Retina (tissue), 1 donor: ENCODE measurements at places on chromosomes 11 and 22.

DNA sequence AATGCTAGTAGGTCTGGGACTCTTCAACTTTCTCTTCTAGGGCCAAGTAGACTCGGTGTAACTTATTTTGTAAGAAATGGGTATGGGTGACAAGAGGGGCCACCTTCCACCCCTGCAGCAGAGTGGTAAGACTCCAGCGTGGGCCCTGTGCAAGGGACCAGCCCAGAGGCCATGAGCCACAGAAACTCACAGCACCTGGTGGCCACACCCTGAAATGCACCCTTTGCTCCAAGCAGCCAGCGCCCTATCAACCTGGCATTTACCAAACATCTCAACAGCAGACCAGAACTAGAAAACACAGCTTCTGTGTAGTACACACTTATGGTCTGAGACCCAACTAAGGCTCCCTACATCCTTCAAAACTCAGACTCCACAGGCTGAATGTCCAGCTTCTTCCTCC, 5.7 kb downstream of the CDCA5 start:
- DNase-seq: no peak

- no peak for DNase-seq
Observed at GRCh38 chr11:73168925-73169579, 26.9 kb upstream of the FCHSD2 start.

DNA sequence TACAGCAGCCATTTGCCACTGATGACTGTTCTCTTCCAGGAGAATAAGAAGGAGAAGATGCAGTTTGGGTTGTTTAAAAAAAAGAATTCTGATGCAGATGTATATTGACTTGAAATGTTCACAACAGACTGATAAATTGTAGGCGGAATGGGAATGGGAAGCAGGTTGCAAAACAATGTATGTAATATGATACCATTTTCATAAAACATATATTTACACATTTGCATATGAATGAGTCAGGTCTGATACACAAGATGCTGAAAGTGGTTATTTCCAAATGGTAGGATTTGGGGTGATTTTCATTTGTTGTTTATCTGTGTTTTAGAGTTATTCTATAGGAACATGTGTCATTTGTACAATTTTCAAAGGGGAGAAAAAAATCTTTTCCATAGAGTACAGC, 9.0 kb upstream of the RCN1 start:
- DNase-seq: no peak

DNA sequence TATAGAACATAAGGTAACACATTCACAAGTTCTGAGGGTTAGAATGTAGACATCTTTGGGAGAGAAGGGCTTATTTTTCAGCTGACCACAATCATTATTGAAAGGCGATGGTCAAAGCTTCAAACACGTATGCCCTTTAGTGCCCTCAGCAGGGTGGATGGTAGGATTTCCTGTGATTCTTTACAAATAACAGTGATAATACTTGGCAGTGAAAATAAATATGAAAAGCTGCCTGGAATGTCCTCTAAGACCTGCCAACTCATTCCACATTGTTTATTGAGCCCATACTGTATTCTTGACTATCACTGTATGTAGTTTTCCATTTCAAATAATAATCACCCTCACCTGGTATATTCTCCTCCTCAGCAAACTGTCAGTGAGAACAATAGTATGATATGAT, 13.7 kb upstream of the MPEG1 start:
- no peak for DNase-seq

GRCh38 chr11:35388061-35388460, 31.3 kb downstream of the SLC1A2 start:
- DNase-seq: no peak

DNA sequence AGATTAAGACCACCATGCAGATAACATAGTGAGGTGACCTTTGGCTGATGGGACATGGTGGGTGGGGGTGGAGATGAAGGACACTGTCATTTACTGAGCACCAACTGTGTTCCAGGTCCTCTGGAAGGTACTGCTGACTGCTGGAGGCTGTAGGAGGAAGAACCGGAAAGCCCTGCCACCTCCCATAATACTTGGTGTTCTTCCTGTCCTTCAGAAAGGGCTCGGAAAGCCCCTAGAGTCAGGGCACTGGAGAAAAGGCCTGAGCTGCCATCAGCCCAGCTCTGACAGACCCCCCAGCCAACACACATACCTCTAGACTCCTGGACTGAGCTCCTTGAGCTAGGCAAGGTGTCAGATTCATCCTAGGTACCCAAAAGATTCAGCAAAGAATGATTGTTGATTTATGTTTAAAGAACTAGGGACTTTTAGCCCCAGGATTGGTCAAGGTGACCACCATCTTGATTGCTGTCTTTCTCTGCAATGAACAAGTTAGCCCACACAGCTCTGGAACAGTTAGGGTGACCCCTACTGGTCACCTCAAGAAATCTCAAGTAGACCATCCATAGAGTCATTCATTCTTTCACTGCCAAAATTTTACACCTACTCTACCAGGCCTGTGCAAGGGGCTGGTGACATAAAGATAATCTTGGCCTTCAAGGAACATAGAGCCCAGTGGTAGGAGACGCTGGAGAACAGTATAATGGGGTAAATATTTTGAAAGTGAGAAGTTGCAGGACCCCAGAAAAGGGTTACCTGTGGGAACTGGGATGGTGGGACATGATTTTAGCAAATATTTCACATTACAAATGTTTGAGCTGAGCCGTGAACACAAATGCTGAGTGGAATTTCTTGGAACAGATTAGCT, 39.4 kb downstream of the IRAG1 start:
- DNase-seq: peak; percentile 27

DNA sequence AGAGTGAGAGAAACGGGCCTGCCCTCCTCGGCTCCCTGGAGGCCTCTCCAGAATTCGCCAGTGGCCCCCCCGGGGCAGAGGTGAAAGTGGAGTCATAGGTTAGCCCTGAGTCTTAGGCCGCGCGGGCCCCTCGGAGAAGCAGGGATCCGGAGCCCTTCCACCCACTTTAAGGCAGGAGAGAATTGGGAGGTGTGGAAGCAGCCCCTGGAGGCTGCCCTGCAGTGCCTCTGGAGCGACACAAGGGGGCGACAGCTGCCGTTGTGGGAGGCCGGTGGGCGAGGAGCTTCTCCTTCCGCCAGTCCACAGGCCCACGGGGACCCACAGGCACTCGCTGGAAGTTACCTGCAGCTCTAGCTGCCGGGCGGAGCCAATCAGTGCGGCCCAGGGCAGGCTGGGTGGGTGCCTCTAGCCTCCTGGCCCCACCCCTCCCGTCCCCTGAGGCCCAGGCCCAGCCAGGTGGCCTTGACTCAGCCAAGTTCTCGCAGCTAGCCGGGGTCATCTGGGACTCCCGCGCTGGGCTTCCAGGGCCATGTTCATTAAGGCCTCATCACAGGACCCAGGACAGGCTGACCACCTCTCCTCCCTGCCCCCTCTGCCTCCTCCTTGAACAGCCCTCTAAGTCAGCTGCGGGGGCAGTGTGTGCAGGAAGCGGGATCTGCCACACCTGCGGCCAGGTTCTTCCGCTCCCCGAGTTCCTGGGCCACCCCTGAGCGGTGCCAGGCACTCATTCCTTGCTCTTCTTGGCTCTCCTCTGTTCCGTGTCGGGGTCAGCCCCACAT, 5.0 kb downstream of the DGKZ start:
- DNase-seq: peak; percentile 85
